ENCODE measurements at places on chromosomes 7 and 10. TPM values are rescaled to one million over a fixed set of nuclear protein-coding genes. Genes with fewer than 3 reads are reported as not detected.

The ACTR3C gene
- 1.8 TPM for total RNA-seq

The AKR1C3 gene
- total RNA-seq, result 36.9 TPM

The ZWINT gene
- total RNA-seq, result 37.7 TPM

The SUGCT gene
- 4.2 TPM for total RNA-seq

The SERPINE1 gene
- 166 TPM for total RNA-seq

The GDF2 gene
- total RNA-seq, result not detected

The GLI3 gene
- total RNA-seq, result 2.8 TPM

The FAM25A gene
- total RNA-seq, result 20.3 TPM
